GM12864 (cell line): ENCODE measurements at places on chromosomes 2 and 18.

DNA sequence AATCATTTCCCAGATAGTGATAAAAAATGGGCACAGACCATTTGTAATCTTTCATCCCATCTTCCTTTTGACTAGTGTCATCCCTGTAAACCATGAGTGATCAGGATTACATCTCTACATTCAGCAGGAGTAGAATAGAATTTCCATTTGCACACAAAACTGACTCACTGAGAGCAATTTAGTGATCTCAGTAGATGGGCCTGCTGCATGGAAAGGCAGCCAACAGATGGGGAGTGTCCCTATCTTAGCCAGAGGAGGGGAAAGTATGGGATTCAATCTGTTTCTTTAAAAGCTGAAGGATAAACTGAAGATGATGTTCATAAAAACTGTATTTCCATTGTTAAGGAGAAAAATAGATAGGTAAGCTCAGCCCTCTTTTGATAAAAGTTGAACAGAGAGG lies 441.7 kb downstream of the ZNF521 start:
- no peak for DNase-seq

- DNase-seq = no peak
These were observed 77.3 kb downstream of the INSIG2 start for GRCh38 chr2:118165595-118165994.

DNA sequence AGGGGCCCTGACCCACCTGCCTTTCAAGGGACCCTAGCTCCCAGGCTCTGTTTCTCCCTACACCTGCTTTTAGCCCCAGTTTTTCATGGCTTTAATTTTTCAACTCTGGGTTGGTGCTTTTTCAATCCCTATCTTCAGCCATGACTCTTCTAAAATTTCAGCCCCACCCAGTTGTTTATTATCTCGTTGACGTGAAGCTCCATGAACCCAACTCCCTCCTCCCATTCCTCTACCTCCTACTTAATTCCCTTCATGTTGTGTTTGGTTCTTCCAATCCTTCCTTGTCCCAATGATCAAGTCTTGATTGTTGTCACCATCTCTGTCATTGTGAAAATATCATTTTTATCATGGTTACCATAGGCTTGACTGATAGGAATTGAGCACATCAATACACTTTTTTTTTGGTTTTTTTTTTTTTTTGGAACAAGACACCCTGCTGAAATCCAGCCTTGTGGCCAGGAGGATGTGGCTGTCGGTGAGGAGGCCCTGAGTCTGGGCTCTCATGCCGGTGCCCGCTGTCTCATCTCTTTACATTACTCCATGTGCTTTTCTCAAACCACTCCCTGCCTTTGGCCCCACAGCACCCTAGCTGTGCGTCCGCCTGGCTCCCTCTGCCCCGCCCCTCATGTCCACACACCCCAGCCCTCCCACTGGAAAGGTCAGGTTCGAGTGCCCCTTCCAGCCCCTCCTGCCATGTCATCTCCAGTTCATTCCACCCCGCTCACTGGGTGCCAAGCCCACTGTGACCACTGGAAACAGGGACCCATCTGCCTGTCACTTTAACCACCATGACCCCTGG lies 39.3 kb downstream of the NAPG start:
- no peak for DNase-seq

GRCh38 chr2:33129263-33130053 lies 182.7 kb downstream of the LTBP1 start:
- DNase-seq = no peak
